G401 (cell line): ENCODE measurements at places on chromosomes 5 and 9.

DNA sequence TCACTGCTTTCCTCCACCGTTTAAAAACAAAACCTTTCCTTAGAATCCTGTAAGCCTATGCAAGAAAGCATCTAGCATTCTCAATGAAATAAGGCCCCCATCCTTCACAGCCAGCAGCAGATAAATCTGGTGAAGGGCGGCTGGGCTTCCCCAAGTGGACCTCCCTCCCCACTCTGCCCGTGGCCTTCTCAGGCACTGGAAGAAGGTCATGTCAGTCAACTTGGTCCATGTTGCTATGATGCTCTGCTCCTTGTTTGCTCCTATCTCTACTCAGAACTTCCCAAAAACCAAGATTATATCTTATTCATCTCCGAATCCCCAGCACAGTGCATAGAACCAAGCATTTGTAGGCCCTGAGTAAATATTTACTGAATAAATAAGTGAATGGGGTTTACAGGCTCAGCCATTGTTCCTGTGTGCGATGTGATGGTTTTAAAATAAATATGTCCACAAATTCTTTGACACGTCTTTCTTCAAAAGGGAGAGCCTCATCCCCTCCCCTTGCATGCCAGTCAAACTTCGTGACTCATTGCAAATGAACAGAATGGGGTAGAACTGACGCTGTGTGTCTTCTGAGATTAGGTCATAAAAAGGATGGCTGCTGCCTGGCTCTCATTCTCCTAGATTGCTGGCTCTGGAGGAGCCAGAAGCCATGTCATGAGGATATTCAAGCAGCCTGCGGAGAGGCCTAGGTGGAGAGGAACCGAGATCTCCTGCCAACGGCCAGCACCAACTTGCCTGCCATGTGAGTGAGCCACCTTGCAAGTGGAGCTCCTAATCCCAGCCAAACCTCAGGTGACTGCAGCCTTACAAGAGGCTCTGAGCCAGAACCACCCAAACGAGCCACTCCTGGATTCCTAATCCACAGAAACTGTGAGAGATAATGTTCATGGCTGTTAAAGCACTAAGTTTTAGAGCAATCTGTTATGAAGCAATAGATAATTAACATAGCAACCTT is 70.5 kb downstream of the MED27 start:
- no peak for DNase-seq

DNA sequence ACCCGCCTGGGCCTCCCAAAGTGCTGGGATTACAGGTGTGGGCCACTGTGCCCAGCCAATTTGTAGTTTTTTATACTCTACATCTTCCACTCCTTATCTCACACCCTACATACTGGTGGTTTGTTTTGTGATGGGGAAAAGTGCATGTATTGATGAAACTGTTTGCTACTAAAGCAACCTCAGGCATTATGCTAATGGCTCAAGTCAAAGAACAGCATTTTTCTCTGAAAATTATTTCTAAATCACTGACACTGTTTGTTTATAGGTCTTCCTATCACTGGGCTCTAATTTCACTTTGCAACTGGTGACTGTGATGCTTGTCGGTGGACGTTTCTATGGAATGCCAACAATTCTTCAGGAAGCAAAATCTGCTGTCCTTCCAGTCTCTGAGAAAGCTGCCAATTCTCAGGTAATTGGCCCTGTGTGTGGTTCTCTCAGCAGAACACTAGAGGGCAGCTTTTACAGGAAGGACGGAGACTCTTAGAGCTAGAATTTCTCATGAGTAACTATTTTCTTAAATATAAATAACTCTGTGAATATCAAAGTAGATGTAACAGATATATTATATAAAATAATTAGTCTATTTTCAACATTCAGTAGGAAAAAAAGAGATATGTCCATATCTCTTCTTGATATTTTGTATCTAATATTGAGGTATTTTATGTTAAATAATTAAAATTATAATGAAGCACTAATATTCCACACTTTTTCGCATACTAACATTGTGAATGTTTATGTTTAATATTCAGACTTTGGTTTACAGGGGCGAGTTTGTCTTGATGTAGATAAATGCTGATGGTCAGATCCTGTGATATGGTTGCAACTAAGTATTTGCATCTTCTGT is 244.1 kb downstream of the ADGRV1 start:
- DNase-seq = peak; percentile 54

DNA sequence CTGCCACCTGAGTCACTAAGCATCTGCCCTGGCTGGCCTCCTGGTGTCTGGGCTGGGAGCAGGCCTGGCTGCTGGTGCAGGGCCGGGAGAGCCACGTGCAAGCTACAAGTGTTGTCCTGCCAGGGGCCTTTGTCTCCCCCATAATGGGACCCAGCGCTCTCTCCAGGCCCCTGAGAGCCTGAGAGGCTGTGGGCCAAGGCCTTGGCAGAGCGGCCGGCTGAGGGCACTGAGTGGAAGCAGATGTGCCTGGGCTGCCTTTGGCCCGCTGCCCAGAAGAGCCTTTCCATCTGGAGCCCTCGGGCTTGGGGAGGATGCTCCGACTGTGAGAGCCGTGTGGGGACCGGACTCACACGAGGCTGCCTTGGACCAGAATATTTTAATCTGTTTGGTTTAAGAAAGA is 185.5 kb downstream of the RGS3 start:
- DNase-seq = peak; percentile 40

- no peak for DNase-seq
Measured at GRCh38 chr5:75331-76320, 16.3 kb upstream of the PLEKHG4B start.

GRCh38 chr5:175620527-175620926 is 37.3 kb upstream of the HRH2 start:
- DNase-seq = no peak

DNA sequence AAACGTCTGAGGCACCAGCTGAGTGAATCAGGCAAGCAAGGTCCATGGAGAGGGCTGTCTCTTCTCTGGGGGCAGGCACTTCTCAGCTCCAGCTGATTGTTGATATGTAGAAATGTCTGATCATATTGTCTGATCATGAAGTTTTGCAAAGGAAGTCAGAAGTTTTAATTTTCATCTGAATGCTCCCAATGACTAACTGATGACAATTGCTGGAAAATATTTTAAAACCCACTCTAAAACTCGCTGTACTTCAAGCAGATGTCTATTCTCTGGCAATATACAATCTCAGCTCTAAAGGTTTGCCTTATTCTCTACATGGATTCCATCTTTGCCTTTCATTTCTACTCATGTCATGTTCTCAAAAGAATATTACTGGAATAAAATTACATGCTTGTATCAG is 12.7 kb downstream of the PLK2 start:
- no peak for DNase-seq

GRCh38 chr5:148844433-148845280 is 18.2 kb downstream of the ADRB2 start:
- no peak for DNase-seq

DNA sequence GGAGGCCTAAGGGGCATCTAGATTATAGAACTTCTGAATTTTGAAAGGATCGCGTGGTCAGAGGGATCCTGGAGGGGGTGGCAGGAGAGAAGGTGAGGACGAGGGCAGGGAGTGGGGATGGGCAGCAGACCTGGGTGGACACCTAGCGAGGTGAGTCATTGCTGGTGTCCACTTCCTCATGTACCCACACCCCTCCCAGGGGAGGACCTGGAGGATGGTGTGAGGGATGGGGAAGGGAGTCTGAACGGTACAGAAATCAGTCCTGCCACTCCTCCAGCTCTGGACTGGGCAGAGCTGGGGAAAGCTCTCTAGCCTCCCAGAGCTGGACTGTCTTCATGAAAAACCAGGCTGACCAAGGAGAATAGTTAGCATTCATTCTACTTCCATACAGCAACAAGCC is 46.9 kb downstream of the TMOD1 start:
- no peak for DNase-seq

- DNase-seq = no peak
Measured at GRCh38 chr5:65334077-65334476, 147.6 kb downstream of the ADAMTS6 start.

DNA sequence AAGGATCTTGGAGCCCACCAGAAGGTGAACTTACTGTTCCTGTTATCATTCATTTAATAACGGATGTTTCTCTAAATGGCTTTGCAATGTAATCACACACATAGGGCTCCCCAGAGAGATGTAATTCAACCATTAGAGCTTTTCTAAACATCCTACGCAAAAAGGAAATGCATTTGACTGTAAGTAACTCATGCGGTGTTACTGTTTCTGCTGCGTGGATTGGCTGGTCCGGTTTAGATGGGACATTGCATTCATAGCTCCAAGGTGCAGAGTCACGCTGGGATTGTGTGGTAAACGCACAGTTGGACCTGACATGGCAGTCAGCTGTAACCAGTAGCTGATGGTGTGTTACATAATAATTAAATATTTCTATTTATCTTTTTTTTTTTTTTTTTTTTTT is 185.5 kb upstream of the OTULINL start:
- DNase-seq = no peak

DNA sequence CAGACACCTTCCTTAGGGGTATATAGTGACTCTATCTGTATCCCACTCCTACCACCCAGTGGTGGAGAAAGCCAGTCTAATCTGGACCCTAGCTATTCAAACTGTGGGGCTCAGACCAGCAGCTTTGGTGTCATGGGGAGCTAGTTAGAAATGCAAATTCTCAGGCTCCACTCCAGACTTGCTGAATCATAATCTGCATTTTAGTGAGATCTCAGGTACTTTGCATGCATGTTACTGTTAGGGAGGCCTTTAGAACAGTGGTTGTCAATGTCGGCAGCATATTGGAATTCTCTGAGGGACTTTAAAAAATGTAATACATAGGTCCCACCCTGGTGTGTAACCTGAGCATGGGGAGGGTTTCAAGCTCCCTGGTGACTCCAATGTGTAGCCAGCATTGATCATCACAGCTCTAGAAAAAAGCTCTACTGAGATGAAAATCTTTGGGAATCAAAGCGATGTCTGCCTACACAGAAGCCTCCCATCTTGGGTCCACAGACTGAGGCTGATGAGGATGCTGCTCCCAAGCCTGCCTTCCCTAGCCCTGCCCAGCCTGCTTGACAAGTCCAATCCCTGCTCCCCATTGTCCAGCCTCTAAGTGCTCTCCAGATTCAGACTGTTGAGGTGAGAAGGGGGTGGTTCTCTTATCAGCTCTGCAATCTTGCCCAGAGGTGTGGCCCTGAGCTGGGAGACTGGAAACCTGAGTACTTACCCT is 11.9 kb upstream of the GM2A start:
- no peak for DNase-seq
